ENCODE measurements at places on chromosomes 16 and 17.

GRCh38 chr17:76370261-76370993 lies 14.0 kb upstream of the SPHK1 start:
- DNase-seq = no peak

- peak; percentile 94 for DNase-seq
These were observed 175.3 kb downstream of the UTP18 start for GRCh38 chr17:51435641-51436091.

DNA sequence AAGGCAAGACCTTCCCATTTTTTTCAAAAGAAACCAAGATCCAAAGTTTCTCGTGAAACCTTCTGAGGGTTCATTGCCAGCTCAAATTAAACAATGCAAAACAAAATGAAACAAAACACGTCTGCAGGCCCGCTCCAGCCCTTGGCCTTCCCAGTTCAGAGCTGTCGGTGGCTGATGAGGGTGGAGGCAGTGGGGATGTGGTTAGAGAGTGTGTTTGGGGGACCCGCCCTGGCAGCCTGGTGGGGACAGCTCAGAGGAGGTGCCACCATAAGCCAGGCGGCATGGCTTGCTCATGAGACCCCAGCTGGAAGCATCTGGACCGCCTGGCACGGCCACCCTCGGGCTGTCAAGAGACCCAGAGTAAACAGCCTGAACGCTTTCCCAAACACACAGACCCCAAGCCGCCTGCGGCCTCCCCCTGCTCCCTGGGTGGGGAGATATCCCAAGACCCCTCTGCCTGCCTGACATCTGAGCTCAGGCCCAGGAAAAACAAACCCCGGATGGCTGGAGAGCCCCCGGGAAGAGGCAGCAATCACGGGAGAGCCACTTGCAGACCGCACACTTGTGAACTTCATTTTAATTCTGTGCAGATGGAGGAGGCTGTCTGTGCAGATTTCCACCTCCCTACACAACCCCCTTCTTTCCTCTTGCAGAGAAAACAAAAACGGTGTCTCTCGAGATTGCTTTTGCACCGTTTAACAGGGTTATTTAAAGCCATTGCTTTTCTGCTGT lies 35.4 kb upstream of the LITAF start:
- no peak for DNase-seq

DNA sequence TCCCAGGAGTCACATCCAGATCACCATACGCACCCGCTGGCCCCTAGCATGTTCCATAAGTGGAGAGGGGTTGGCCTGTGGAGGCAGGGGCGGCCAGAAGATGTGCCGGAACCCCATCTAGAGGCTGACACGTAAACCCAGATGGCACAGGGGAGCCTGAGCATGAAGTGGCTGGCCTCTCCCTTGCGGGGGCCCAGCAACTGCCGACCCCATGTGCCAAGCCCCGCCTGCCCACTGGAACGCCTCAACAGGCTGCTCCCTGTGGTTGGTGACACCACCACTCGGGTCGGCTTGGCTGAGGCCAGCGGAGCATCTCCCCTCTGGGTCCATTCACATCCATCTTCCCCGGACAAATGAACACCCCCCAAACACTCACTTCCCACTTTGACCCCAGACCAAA lies 9.5 kb downstream of the BCAR1 start:
- no peak for DNase-seq

DNA sequence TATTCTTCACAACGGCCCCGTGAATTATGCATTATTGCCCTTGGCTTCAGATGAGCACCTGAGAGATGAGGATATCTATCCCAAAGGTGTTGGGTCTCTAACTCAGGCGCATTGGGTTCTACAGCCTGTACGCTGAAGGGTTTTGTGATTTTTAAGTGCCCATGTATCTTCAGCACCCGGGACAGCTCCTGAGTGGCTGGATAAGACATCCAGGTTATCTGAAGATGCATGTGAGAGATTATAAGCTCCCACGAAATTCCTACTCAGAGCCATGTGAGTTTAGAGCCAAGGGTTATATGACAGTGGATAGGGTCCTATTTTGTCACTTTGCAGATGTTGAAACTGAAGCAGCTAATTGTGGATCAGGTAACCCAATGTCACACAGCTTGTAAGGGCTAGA lies 612.3 kb upstream of the EEF2KMT start:
- no peak for DNase-seq

- no peak for DNase-seq
These were observed 1.2 kb downstream of the BRIP1 start for GRCh38 chr17:61862105-61862574.

DNA sequence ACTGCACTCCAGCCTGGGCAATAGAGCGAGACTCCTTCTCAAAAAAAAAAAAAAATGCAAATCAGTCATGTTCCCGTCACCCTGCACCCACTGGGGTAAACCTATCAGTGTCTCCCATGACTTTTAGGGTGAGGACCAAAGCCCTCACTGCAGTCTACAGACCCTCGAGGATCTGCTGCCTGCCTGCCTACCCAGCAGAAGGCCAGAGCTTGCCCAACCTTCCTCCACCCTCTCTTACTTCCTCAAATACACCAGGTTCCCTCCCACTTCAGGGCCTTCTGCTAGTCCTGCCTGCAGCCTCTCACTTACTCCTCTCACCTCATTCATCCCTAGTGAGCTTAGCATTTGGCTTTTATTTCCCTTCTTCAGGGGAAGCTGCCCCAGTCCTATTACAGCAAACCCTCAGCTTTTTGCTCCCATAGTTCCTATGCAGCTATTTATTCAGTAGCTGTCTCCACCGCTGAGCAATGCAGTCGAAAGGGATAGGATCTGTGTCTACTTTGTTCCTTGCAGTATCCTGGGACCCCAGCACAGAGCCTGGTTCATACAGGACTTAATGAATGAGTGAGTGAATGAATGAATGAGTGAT lies 17.8 kb upstream of the TOB1 start:
- no peak for DNase-seq

DNA sequence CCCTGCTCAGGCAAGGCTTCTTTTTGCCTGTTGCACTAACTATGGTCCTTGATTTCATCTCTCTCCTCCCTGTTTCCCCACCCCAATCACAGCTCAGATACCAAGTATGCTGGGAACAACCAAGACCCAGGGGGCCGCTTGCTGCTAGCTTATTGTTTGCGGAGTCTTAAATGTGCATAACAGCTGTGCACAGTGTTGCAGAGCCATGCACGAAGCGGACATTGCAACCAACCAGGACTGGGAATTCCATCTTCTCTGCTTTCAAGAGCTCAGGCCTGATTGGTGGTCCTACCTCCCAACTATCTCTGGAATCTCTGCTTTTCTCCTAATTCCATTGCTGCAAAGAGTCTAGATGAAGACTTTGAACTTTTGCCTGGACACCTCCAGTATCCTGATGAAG lies 281.3 kb upstream of the TNRC6C start:
- DNase-seq = no peak

- DNase-seq = no peak
These were observed 49.7 kb downstream of the PGS1 start for GRCh38 chr17:78428025-78428575.

GRCh38 chr17:65633988-65634387 lies 72.5 kb upstream of the AXIN2 start:
- no peak for DNase-seq

- DNase-seq = no peak
These were observed 44.0 kb downstream of the MYH3 start for GRCh38 chr17:10612957-10613744.

DNA sequence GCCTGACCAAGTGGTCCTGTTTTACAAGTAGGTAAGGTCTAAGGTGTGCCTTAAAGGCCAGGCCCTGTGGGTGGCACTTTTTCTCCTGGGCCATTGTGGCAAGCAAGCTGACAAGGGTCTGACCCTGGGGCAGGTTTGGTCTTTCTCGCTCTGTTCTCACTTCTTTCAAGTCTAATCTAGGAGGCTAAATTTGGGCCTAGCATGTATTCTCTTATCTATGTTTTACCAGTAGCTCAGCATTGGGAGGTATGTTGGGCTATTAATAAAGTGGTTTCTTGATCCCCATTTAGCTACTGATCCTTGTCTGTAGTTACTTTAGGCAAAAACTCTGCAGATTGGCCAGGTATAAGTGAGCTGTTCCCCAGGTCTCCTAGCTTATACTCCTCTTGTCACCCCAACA lies 77.7 kb downstream of the DNAH3 start:
- no peak for DNase-seq

GRCh38 chr16:89242795-89243200 lies 25.3 kb downstream of the ZNF778 start:
- DNase-seq = no peak

DNA sequence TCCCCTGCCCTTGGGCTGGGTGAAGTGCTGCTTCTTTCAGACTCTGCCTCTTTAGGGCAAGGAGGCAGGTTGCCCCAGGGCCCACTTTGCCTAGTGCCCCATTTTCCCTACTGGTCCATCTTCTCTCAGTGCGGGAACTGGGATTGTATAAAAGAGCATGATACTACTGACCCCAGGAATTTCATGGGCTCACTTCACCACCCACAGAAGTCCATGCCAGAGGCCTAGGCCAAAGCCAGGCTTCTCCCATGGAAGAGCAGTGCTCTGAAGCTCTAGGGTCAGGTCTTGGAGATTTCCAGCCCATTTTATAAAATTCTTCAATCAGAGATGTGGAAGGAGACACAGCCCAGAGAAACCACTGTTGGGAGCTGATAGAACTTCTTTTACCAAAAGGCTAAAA lies 5.7 kb downstream of the CACNG1 start:
- DNase-seq = no peak

- DNase-seq = no peak
These were observed 458.9 kb upstream of the DYNLRB2 start for GRCh38 chr16:80081846-80082245.

GRCh38 chr17:50200457-50201275 lies 765 bp downstream of the COL1A1 start:
- DNase-seq = no peak

- no peak for DNase-seq
These were observed 50.2 kb downstream of the PIGL start for GRCh38 chr17:16267174-16267573.

- DNase-seq = no peak
These were observed 9.2 kb downstream of the FSCN2 start for GRCh38 chr17:81537343-81537855.

DNA sequence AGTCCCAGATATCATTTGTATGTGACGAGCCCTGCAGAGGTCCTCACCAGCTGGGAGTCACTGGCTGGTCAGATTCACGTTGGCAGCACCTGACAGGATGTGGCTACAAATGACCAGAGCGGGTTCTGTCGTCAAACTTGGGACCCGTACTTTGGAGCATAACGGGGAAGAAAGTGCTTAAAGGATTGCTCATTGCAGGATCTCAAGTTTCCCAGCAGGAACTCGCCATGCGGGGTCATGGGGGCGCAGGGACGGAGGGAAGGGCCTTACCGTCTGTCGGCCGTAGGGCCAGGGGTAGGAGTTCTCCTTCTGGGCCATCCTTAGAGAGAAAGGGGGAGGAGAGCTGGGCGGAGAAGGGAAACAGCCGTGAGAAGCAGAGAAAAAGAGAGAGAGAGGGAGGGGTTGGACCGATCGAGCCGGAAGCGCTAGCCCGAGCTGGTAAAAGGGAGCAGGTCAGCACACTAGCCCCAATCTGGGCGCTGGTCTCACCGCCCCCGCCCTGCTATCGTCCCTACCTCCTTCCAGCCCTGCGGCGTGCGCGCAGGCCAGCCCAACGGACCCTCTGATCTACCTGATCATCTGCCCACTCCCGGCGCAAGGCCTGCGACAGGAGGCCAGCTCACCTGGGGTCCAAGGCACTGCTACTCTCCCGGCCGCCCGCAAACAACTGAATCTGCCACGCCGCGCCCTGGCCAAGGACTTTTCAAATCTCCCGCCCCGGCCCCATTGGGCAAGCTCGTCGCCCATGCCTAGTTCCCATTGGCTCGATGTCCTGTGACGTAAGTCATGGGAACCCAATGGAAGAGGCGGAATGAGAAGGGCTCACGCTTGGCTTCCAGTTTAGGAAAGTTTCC lies at the start of gene AURKB:
Gene AURKB (minus strand): TSS at position 669 of the 854 bp plus-strand sequence. CDS start 351 bp downstream, at position 318.
- peak; percentile 65 for DNase-seq

DNA sequence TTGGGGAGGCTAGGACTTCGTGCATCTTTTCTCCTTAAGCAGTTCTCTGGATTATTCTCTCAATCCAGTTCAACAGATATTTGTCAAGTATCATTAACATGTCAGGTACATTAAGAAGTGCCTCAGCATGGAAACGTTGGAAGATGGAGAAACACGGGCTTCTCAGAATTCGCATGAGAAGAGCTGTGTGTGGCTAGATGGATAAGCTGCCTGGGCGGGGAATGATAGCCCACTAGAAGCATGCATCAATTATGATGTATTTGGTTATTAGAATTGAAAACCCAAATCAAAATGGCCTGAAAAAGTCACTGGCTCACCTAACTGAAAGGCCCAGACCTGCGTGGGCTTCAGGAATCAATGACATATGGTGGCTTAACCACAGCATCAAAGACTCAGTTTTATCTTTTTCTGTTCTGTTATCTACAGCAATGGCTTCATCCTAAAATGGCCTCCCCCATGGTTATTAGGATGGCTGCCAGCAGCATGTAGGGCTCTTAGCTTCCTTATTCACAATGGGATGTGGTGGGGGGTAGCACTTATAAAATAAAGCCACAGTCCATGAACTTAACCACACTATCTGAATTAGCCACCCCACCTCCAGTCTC lies 43.9 kb downstream of the MMD start:
- DNase-seq = no peak

- DNase-seq = no peak
These were observed 38.5 kb upstream of the SLC47A1 start for GRCh38 chr17:19494961-19495806.

DNA sequence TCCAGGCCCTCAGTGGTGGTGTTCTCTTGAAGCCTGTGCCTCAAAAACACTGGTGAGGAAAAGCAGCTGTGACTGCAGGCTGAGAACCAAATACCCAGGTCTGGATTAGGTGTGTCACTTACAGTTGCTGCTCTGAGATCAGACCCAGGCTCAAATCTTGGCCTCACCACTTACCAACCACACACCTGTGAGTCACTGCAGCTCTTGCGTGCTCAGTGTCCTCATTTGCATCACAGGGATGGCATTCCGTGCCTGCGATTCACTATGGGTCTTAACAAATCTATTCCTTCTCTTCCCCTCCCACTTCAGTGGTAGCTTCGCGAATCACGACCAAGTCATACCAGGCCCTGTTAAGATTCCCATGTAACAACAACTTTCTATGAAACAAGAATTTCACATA lies 233.4 kb upstream of the HSBP1 start:
- DNase-seq = no peak

DNA sequence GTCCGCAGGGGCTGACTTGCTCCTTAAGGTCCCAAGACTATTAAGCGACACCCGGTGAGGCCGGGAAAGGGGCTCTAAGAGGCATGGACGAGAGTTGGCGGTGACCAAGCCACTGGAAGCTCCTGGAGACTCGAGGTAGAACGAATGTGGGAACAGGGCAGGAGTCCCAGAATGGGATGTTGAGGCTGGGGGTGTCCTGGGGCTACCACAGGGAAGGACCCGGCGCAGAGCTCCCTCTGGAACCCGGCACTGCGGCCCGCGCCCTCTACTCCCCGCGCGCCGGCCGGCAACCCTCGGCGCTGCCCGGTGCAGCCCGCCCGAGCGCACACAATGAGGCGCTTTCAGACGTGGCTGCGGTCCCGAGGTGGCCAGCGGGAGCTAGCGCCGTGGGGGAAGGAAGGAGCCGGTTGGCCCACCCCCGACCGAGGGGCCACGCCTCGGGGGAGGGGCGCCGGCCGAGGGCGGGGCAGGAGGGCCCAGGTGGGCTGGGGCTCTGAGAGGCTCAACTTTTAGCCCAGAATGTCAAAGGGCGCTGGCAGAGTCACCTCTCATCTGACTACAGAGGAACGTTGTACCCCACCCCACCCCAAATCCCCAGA lies at the start of gene CHST6:
Gene CHST6 (minus strand): TSS at position 366 of the 599 bp plus-strand sequence. CDS start 15,613 bp downstream, outside the sequence.
- DNase-seq = no peak

- no peak for DNase-seq
These were observed 10.5 kb downstream of the NXN start for GRCh38 chr17:968812-969730.

Measured in NCI-H2081 treated with DMSO at 0.1 percent for 48 hours (cell line).